ENCODE measurements at places on chromosomes 16 and 17.

DNA sequence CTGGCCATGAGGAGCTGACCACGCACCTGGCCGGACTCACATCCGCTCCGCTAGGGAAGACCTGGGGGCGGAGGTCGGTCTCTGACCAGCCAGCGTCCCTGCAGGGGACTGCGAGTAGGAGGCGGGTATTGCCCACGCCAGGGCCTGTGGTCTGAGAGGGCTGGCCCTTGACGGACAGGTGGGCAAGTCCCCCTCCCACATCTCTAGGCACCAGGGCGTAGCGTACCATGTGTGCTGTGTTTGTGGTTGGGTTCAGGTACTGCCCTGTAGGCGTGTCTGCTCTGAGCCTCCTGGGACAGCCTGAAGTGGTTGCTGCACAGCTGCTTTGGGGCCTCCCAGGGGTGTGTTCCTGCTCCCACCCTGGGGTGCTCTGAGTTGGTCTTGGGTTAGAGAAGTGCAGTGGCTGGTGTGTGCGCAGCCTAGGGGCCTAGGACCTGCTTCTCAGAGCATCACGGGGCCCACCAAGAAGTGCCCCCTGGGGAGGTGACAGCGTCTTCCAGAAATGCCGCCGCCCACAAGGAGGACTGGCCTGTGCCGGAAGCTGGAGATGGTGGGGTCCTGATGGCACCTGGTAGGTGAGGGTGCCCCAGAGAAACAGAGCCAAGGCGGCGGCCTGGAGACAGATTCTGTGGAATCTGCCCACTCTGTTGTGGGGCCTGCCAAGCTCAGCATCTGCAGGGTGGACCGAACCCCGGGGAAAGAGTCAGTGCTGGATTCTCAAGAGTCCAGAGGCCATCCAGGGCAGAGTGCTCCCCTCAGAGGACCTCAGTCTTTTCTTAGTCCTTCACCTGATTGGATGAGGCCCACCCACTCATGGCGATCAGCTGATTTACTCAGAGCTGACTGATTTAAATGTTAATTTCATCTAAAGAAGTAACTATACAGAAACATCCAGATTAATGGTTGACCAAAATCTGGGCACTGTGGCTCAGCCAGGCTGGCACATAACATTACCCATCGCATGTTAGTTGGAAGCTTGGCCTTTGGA is 48.3 kb downstream of the WDR45B start:
- no peak for DNase-seq

GRCh38 chr16:72645538-72645937 is 402.4 kb downstream of the ZFHX3 start:
- DNase-seq, result no peak

DNA sequence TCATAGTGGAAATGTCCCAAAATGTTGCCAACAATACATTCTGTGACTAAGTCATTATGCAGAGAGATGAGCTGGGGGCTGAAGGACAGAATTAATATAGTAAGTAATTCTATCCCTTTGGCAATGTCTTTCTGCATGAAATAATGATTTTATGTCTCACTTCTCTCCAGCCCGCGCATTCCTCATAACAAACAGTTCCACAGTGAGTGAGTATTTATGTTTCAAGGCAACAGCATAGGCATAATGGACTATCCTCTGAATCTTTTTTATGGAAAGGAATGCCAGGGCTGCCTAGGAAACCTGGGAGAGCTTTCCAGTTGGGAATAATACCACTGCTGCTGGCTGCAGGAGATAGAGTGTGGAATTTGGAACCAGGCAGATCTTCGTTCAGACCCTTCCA is 477.7 kb downstream of the HS3ST4 start:
- DNase-seq, result no peak

GRCh38 chr17:73389411-73389810 is 77.6 kb upstream of the CDC42EP4 start:
- DNase-seq, result no peak
